Peyer's patch (tissue), 4 donors: ENCODE measurements at places on chromosomes 1 and 21. TPM values are rescaled to one million over a fixed set of nuclear protein-coding genes. Genes with fewer than 3 reads are reported as not detected.
A peak's percentile ranks its signal among the peaks of the same experiment; 100 is the strongest.

DNA sequence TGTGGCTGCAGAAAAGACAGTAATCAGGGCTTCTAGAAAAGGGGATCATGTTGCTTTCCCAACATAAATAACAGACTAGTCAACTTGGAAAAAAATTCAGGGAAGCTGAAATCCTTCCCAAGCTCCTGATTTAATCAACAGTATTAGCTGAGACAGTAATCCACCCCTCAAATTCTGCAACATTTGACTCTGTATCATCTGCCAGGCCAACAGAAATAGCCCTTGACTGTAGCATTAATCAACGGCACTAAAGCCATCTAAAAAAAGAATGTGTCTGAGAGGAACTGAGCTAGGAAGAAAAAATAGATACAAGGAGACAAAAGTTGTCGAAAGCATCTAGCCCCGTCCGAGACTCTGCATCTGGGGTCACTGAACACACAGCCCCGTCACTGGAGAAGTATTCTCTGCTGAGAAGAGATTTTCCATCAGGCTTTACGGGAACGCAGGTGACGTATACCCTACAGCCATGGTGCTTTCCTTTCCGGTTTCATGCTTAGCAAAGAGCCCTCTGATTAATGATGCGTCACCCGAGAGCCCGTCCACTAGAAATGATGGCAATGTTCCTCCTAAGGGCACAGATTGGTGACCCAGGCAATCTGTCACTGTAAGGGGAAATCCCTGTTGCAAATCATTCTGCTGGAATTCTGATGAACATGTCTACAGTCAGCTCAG, 42.1 kb upstream of the TP53BP2 start:
- no peak overlapping the region for H3K27ac ChIP-seq
- H3K36me3 ChIP-seq, result no peaks in the 10 kb centered on the region
- no peaks in the 10 kb centered on the region for H3K27me3 ChIP-seq
- DNase-seq, result no peak
- H3K4me3 ChIP-seq, result no peak overlapping the region
- H3K4me1 ChIP-seq, result no peaks in the 10 kb centered on the region

GRCh38 chr1:236922190-236922589, 82.1 kb downstream of the MT1HL1 start:
- H3K27ac ChIP-seq, result no peak overlapping the region
- no peaks in the 10 kb centered on the region for H3K4me1 ChIP-seq
- H3K27me3 ChIP-seq, result no peaks in the 10 kb centered on the region
- H3K4me3 ChIP-seq, result no peak overlapping the region

DNA sequence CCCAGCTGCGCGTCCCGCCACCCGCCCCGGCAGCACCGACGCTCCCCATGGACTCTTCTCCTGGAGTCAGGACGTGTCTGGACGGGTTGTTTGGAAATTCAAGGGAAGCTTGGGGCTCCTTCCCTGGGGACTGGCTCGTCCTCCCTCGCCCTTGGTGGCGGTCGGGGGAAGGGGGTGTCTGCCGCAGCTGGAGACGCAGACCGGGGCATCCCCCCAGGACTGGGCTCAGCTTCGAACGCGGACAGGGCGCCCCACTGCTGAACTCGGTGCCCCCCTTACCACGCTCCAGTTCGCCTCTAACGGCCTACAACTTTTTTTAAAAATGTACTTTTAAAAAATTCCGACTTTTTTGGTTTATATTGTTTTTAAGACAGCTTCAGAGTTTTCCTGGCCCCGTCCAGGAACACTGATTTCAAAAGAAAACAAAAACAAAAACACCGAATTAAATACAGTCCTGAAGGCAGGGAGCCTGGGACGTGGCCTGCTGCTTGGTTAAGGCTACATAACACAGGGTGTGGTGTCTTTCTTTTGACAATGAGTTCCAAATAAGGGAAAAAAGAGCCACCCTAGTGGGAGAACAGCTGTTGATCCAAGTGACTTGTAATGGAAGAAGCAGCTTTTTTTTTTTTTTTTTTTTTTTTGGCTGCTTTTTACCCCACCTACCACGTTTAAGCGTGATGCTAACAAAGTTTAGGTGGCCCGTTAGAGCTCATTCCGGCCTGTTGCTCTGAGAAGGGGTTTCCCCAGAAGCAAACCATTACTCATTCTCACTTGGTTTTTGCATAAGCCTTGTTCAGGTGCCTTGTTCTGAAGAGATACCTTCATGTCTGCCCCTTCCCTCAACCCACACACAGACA, 862 bp upstream of the DIPK1A start:
- H3K27me3 ChIP-seq, result no peaks in the 10 kb centered on the region
- no peaks in the 10 kb centered on the region for H3K4me1 ChIP-seq
- peak overlapping the region; percentile 60 for H3K4me3 ChIP-seq
- peak overlapping the region; percentile 94 for H3K27ac ChIP-seq
- H3K36me3 ChIP-seq, result no peaks in the 10 kb centered on the region

DNA sequence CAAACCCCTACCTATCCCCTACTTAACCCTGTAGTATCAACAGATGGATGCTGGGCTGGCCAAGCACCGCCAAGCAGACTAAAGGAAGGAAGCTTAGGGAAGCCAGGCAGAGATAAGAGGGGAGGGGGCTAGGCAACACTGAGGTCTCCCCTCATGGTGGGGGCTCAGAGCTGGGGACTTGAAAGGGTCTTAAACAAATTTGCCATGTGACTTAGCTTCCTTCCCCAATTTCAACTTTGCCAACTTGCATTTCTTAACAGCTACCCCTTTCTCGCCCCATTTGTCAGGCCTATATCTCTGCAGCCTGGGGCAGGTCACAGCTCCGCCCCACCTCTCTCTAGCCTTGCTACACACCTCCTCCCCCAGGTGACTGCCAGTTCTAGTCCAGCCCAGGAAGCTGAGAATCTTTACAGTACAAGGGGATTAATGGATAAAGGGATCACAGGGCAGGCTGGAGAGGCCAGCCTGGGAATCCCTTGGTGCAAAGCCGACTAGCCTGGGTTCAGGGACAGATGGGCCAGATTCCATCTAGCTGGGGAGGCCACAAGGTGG, 3.4 kb downstream of the KIF21B start:
- DNase-seq, result peak; percentile 78
- no peaks in the 10 kb centered on the region for H3K36me3 ChIP-seq
- H3K27ac ChIP-seq, result peak overlapping the region; percentile 68
- H3K27me3 ChIP-seq, result no peaks in the 10 kb centered on the region
- peaks cover 45% of the 10 kb centered on the region for H3K4me1 ChIP-seq

DNA sequence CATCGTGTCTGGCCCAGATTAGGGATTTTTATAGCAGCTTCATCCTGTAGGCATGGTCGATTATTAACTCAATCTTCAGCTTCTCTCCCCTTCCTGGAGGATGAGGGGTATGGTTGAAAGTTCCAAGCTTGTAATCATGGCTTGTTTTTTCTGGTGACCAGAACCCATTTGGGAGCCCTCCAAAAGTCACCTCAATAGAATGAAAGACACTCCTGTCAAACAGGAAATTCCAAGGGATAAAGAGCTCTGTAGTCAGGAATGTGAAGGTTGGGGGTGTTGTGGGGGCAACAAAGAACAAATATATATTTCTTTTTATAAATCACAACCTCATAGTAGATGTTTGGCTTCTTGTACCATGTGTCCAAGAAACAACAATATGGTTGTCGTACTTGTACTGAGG, 212.7 kb upstream of the ESRRG start:
- no peaks in the 10 kb centered on the region for H3K36me3 ChIP-seq
- no peaks in the 10 kb centered on the region for H3K27me3 ChIP-seq
- no peaks in the 10 kb centered on the region for H3K4me1 ChIP-seq
- no peak overlapping the region for H3K4me3 ChIP-seq
- H3K27ac ChIP-seq, result no peak overlapping the region
- DNase-seq, result no peak

DNA sequence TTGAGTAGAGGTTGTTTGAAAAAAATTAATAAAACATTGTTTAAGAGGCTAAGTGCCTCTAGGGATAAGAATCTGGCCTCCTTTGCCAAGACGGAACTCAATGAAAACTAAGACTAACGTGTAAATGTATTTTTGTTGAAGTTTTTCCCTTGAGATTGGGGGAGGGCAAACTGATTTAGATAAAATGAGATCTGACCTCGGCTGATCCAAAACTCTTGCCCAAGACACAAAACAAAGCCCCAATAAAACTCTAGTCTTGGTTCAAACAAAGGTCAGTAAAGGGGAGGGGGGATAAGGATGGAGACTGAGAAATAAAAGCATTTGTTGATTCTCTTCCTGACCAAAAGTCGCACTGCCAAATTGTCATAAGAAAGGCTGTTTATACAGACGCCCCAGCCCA, 134.8 kb upstream of the DPT start:
- H3K27me3 ChIP-seq, result no peaks in the 10 kb centered on the region
- no peak overlapping the region for H3K27ac ChIP-seq
- no peaks in the 10 kb centered on the region for H3K36me3 ChIP-seq
- no peak overlapping the region for H3K4me3 ChIP-seq
- no peak for DNase-seq

Gene OR2L3
- not detected for total RNA-seq

GRCh38 chr1:44077421-44077820, 41.2 kb upstream of the KLF17 start:
- DNase-seq, result no peak
- H3K4me1 ChIP-seq, result no peaks in the 10 kb centered on the region
- no peaks in the 10 kb centered on the region for H3K27me3 ChIP-seq
- no peaks in the 10 kb centered on the region for H3K36me3 ChIP-seq
- no peak overlapping the region for H3K4me3 ChIP-seq

Gene CYB5RL
- 9.1 TPM for total RNA-seq

Gene OR11L1
- total RNA-seq, result not detected

GRCh38 chr1:106459418-106459817, 597.1 kb upstream of the PRMT6 start:
- H3K27me3 ChIP-seq, result no peaks in the 10 kb centered on the region
- no peak for DNase-seq
- H3K27ac ChIP-seq, result no peak overlapping the region

GRCh38 chr1:4792565-4792964, 138.2 kb downstream of the AJAP1 start:
- H3K4me3 ChIP-seq, result no peak overlapping the region
- no peaks in the 10 kb centered on the region for H3K36me3 ChIP-seq
- no peaks in the 10 kb centered on the region for H3K27me3 ChIP-seq
- DNase-seq, result no peak
- no peaks in the 10 kb centered on the region for H3K4me1 ChIP-seq

DNA sequence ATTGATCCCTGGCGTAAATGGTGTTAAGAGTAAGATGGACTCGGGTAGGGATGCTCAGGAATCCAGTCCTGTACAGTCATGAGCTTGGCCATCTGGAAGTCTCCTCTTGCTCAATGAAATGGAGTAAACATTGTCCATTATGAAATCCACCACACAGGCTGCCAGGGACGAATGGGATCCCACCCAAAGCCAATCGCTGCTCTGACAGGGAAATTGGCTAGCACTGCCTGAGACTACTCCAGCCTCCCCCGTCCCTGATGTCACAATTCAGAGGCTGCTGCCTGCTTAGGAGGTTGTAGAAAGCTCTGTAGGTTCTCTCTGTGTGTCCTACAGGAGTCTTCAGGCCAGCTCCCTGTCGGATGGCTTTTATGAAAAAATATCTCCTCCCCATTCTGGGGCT, at the start of gene HSD11B1:
HSD11B1 (plus strand) TSS at position 263 of the 400 bp plus-strand sequence; CDS start at position 360, 97 bp downstream.
- no peaks in the 10 kb centered on the region for H3K4me1 ChIP-seq
- H3K4me3 ChIP-seq, result peak within 1 kb of the TSS; percentile 5
- no peak within 1 kb of the TSS for H3K27ac ChIP-seq
- H3K27me3 ChIP-seq, result no peaks in the 10 kb centered on the region
- H3K36me3 ChIP-seq, result no peaks in the 10 kb centered on the region
- DNase-seq, result peak; percentile 22

GRCh38 chr1:206653715-206654459, 18.6 kb downstream of the DYRK3 start:
- no peak overlapping the region for H3K4me3 ChIP-seq
- DNase-seq, result no peak
- no peaks in the 10 kb centered on the region for H3K27me3 ChIP-seq
- H3K27ac ChIP-seq, result no peak overlapping the region
- no peaks in the 10 kb centered on the region for H3K36me3 ChIP-seq

Gene MEX3A
- total RNA-seq, result not detected

DNA sequence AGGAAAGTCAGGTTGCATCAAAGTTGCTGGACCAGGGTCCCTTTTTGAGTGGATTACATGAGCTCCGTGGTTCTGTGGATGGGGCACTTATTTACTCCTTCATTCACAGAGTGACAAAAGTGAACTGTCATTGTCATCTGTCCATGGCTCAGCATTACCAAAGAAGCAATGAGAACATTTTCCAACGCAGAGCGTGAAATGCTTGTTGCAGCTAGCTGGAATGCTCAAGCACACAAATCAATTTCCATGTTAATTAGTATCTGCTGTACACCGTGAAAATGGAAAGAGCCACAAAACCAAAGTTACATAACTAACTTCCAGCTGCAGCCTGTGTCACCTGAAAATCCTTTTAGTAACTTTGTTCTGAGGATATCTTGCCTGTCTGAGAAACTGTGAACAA, 78.9 kb downstream of the MT1HL1 start:
- no peaks in the 10 kb centered on the region for H3K36me3 ChIP-seq
- no peaks in the 10 kb centered on the region for H3K4me1 ChIP-seq
- H3K27me3 ChIP-seq, result no peaks in the 10 kb centered on the region
- no peak overlapping the region for H3K27ac ChIP-seq
- DNase-seq, result no peak

- no peaks in the 10 kb centered on the region for H3K27me3 ChIP-seq
- no peaks in the 10 kb centered on the region for H3K4me1 ChIP-seq
- H3K36me3 ChIP-seq, result no peaks in the 10 kb centered on the region
- H3K27ac ChIP-seq, result no peak overlapping the region
- H3K4me3 ChIP-seq, result no peak overlapping the region
These were observed 4.2 kb downstream of the NECTIN4 start for GRCh38 chr1:161085165-161085564.

GRCh38 chr21:34702341-34703170, 33.8 kb downstream of the CLIC6 start:
- no peak for DNase-seq
- no peak overlapping the region for H3K4me3 ChIP-seq
- no peaks in the 10 kb centered on the region for H3K4me1 ChIP-seq
- H3K27ac ChIP-seq, result no peak overlapping the region
- no peaks in the 10 kb centered on the region for H3K36me3 ChIP-seq
